ENCODE measurements at places on chromosomes 3 and 15. TPM values are rescaled to one million over a fixed set of nuclear protein-coding genes. Genes with fewer than 3 reads are reported as not detected.

- no peaks in the 10 kb centered on the region for H3K4me1 ChIP-seq
- no peak for DNase-seq
- no peaks in the 10 kb centered on the region for H3K36me3 ChIP-seq
- H3K4me3 ChIP-seq = no peak overlapping the region
- no peak overlapping the region for H3K27ac ChIP-seq
Observed at GRCh38 chr3:46876313-46877300, 914 bp upstream of the PTH1R start.

Gene RHOV
- 0.18 TPM for total RNA-seq

Gene HTR3E
- total RNA-seq = not detected

GRCh38 chr3:149292666-149293065, 40.8 kb downstream of the TM4SF18 start:
- DNase-seq = no peak
- no peak overlapping the region for H3K27ac ChIP-seq
- no peaks in the 10 kb centered on the region for H3K36me3 ChIP-seq
- no peaks in the 10 kb centered on the region for H3K4me1 ChIP-seq
- no peaks in the 10 kb centered on the region for H3K27me3 ChIP-seq

Gene CTXN2
- 0.14 TPM for total RNA-seq

DNA sequence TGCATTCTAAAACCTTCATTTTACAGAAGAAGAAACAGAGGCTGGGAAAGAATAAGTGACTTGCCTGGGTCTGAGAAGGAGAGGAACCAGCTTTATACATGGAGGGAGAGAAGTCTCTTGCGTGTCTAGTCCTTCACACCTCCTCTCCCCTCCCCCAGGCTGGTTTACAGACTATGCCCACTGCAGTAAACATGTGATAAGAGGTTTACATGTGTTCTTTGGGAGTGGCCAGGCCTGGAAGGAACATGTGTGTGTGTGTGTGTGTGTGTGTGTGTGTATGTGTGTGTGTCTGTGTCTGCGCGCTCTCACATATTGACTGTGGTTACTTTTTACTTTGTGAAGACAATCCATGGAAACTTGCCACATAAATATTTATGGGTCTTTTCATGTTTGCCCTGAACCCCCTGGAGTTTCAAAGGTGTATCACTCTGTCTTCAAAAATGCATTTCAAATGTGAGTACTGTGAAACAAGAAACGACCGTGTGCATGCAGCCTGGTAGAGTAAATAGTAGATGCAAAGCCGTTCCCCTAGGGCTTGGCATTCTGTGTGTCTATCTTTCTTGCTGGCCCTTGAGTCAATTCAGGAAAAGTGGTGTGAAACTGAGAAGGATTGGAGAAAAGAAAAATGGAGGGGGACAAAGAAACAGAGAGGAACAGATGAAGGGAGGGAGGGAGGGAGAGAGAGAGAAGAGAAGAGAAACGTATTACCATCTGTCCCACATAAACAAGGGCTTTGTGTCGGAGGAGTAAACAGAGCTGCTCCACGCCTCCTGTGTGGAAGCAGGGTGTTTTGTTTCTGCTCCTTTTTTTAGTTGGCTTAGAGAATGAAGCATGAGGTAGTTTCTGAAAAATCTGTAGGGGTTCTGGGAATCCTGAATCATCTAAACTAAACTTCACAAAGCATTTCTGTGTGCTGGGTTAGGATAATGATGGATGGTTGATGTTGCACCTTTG, 51.7 kb downstream of the CLDN11 start:
- DNase-seq = no peak
- H3K36me3 ChIP-seq = no peaks in the 10 kb centered on the region
- H3K4me1 ChIP-seq = no peaks in the 10 kb centered on the region
- no peak overlapping the region for H3K27ac ChIP-seq
- no peaks in the 10 kb centered on the region for H3K27me3 ChIP-seq
- no peak overlapping the region for H3K4me3 ChIP-seq

DNA sequence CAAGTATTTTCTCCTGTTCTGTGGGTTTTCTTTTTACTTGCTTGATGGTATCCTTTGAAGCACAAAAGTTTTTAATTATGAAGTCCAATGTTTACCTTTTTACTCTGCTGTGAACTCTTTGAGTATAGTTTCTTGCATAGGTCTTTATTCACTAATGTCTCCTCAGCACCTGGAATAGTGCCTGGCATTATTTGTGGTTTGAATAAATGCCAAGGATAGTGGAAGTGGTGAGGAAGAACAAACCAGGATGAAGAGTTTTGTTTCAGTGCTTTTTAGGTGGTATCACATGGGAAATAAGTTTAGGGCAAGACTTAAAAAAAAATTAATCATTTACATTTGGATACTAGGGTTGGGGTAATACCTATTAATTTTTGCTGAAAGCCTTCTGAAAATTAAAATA, 25.7 kb downstream of the GPD1L start:
- no peak overlapping the region for H3K4me3 ChIP-seq
- DNase-seq = no peak
- no peaks in the 10 kb centered on the region for H3K27me3 ChIP-seq

Data from endothelial cell of umbilical vein (primary cell).